ENCODE measurements at places on chromosomes 12 and 14.

DNA sequence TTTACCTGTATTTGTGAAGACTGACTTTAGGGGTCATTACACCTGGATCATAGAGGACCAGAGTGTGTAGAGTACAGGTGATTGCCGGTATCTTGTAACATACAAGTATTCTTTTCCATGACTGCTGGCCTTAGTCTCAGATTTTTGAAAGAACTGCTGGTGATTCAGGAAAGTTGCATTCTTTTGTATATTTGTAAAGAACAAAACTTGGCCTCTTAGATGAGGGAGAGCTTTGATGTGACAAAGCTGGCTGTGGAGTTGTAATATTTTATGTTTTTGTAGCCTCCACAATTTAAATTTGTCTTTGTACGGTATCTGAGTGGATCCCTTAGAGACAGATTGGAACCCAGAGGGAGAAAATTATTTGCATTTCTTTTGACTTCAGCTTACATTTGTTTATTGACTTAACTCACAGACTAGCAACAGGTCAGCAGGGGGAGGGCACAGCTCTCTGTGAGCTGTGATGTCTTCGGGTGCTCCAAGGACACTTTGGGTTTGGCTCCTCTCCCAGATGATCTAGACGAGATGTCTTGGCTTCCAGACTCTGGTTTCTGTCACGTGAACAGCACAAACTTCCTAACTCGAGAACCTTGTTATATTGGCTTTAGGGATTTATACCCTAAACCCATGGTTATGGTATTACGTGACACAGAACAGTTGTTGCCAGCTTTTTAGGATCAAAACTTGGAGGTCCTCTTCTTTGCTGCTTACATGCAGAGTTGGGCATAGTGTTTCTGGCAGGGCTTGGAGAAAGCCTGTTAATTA lies 65.9 kb downstream of the DAAM1 start:
- no peak for DNase-seq

DNA sequence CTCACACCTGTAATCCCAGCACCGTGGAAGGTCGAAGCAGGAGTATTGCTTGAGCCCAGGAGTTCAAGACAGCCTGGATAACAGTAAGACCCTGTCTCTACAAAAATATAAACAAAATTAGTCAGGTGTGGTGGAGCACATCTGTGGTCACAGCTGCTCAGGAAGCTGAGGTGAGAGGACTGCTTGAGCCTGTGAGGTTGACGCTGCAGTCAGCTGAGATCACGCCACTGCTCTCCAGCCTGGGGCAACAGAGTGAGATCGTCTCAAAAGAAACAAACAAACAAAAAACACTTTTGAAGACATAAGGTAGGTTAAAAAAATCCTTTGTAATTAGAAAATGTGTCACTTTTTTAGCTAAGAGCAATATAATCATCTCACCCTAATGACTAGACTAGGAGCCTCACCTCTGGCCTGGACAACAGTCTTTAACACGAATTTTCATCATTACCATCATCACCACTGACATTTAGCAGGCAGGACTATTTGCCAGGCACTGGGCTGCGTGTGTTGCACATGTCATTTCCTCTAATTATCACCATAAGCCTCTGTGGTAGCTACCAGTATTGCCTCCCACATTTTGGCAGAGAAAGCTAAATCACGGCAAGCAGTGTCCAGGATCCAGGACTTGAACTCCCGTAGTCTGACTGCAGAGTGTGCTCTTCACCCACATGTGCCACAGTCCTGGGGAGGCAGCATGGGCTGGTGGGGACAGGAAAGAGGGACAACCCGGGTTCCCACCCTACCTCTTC lies 4.6 kb upstream of the SYCP3 start:
- no peak for DNase-seq

GRCh38 chr14:103231376-103232019 lies 102.5 kb upstream of the EIF5 start:
- DNase-seq: no peak

DNA sequence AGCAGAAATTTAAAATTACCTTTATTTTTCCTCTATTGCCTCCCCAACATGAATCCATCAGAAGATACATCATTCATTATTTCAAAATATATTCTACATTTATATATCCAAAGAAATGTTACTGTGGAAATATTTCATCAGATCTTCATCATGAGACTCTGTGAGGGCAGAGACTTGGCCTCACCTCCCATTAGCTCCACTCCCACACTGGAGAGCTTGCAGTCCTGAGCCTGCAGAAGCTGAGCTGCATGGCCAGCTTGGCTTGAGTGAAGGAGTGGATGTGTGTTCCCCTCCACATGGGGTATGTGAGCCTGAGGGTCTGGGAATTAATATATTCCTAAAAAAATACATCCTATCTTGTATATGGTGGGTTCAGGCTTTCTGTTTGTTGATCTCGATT lies 961.9 kb downstream of the TMEM121 start:
- DNase-seq: no peak

DNA sequence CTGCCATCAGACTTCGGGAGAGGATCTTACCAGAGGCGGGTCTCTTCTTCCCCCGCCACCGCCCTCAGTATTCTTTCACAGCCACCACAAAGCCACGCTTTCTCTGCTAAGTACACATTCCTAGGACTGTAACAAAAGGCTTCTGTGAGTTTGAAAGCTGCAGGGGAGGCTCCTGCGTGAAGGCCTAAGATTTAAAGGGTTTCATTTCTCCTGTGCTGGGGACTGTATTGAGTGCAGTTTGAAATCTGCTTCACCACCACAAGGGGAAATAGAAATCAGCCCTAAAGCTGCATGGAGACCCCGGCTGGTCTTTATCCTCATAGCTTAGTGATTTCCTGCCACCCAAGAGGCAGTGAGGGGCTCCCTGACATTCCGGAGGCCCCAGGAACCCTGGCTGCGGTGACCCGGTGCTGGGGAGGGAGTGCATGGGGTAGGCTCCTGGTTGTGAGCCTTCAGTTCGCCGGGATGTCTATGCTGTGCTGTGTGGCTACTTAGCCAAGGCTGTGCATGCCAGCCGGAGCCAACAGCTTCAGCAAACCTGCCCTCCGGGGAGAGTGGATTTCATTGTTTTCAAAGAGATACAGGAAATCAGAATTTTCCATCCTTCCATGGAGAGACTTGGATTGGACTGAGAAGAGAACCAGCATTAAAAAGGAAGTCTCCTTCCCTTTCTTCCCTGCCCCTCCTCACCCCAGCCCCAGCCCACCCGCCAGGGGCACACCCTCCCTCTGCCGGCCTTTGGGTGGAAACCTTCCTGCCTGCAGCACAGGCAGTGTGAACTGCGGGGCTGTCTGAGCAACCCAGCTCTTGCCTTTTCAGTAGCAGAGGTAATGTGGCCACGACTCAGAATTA lies 163.3 kb downstream of the ETV6 start:
- no peak for DNase-seq

DNA sequence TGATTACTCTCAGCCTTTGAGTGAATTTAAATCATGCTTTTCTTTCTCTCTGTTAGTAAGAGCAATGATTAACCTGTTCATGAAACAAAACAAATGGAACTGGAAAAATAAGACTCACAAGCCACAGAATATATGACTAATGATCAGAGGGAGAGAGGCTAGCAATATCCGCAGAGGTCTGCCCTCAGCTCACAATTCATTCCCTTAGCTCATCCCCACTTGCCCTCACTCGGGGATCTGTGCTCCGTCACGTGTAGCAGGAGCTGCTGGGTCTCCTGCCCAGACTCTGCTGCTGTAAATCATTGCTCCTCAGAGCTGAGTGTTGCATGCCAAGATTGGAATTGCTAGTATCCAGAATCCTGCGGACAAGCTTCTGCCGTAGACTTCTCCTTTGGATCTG lies 53.1 kb upstream of the GNG2 start:
- DNase-seq: no peak

- no peak for DNase-seq
These were observed 19.8 kb downstream of the NR1H4 start for GRCh38 chr12:100493396-100494012.

GRCh38 chr12:103846415-103846814 lies 5.4 kb upstream of the NT5DC3 start:
- DNase-seq: no peak

DNA sequence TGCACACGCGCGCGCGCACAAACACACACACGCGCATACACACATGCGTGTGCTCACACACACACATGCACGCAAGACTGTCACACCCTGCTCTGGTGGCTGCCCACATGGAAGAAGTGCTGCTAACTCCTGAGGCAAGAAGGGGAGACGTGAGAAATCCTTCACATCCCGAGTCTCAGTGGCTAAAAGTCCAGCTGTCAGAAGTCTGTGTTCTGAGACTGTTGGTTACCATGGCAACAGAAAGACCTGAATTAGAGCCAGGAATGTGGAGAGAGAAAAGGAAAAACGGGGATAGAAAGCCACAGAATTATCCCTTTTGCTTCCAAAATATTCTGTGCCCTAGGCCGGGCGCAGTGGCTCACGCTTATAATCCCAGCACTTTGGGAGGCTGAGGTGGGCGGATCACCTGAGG lies 71.2 kb downstream of the PPFIBP1 start:
- no peak for DNase-seq

DNA sequence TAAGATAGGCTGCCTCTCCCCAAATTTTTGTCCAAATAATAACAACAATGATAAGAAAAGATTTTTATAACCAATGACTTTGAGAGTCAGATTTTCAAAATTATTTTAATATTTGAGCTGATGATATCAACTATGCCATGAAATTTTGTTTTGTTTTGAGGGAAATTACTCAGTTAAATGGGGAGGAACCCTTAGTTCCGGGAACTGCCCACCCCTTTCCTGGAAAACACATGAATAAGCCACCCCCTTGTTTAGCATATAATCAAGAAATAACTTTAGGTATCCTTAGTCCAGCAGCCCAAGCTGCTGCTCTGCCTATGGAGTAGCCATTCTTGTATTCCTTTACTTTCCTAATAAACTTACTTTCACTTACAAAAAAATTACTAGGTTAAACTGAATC lies 61.4 kb downstream of the HMGA2 start:
- no peak for DNase-seq

- no peak for DNase-seq
These were observed 617.6 kb downstream of the TRHDE start for GRCh38 chr12:72889791-72890190.

DNA sequence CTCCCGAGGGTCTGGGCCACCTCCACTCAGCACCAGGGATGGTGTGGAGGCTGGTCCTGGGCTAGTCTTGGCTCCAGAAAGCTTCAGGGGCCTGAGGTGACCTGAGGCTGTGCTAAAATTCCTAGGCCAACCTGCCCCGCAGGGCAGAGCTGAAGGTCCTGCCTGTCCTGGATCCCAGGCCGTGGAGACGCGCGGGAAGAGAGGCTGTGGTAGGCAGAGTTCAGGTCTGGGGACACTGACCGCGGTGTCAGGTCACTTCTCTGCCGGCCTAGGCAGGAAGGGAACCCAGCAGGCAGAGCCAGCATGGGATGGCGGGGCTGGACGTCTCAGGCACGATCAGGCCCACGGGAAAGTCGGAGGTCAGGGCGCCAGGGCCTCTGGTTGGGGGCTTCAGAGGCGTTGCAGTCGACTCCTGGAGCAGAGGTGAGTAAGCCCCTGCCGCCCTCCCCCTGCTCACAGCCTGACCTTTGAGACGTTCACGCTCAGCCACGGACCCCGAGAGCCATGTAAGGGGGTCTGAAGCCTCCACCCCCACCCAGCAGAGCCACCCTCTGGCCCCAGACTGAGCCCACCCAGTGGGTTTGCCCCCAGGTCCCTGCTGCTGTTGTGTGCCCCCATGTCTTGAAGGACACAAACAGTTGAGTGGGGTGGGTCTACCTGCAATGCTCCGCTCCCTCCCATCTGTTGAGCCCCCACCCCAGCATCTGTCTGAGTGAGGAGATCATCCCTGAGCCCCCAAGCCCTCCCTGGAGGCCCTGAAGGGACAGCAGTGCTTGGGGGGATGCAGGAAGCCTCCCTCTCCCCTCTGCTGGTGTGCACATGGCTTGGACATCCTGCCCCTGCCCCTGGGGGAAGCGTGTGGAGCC lies 142.7 kb downstream of the KIF26A start:
- DNase-seq: no peak

GRCh38 chr14:50047274-50047676 lies 69.1 kb downstream of the VCPKMT start:
- no peak for DNase-seq

DNA sequence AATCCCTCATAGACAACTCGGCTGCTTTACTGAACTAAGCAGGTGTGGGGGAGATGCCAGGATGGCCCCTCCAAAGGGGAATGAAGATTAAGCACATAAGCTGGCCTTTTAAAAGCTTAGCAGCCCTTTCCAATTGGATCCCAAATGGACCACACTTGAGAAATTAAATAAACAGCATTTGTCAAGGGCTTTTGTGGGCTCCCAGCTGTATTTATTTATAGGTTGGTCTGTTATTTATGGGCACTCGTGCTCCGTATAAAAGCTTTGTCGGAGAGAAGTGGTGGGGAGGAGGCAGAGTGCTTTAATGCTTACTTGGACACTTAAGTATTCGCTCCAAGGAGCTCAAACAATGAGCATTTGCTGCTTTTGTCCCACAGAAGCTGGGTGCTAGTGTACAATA lies 580.2 kb downstream of the MED13L start:
- DNase-seq: no peak

DNA sequence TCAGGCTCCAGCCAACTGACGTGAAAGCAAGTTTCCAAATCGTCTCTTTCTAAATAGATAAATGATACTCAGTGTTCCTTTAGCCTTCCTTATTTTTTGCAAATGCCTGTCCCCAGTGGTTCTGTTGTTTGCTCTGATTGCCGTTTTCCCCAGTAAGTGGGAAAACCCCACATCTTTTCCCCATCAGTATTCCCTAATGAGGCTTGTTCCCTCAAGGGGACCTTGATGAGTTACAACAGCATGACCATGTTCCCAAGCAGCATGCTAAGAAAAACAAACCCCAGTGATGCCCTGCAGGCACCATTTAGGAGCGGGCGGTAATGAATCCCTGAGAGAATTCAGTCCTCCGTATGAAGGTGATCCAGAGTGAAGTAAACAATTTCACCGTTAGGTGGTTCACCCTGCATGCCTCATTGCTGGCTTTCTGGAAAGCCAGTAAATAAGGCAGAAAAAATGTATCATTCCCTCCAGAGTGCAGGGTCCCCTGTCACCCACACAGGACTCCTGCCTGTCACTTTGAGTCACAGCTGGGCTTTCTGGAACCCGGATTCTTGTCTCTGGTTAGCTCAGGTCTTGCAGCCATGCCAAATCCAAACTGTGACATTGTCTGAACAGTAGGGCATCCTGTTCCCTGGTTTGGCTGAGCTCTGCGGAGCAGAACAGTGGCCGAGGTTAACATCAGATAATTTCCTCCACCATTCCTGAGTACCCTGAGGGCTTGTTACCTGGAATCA lies 222.6 kb downstream of the RGS6 start:
- no peak for DNase-seq

DNA sequence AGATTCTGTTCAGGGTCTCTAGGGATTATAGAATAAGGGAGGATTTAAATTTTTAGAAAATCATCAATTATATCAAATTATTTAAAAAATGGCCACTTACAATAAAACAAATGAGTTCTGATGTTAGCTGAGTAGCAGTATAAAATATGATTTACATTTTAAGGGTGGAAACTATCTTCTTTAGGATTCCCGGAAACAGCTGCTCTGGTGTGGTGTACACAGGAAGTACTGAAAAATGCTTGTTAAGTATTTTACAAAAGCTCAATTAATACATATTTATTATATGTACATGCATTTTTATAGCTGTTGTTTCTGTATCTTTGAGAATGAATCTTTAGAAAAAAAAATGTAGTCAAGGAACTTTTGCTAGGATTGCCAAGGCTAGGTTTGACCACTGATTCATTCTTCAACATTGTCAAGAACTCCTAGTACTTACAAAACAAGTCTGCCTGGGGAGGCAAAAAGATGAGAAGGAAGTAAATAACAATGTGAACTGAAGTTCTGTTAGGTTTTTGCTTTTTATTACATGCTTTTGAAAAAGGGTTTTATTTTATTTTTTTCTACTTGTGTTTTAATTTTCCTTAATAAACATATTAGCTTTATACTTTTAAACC lies 48.0 kb downstream of the ARF6 start:
- DNase-seq: no peak

Data from stimulated activated CD8-positive, alpha-beta memory T cell treated with anti-CD3 and anti-CD28 coated beads, Interleukin-4, amount 100 ng/mL, for 1 hour (primary cell).